ENCODE measurements at places on chromosomes 16 and 17. TPM values are rescaled to one million over a fixed set of nuclear protein-coding genes. Genes with fewer than 3 reads are reported as not detected.

- no peak for DNase-seq
These were observed 9.7 kb downstream of the ADGRG3 start for GRCh38 chr16:57677622-57678369.

DNA sequence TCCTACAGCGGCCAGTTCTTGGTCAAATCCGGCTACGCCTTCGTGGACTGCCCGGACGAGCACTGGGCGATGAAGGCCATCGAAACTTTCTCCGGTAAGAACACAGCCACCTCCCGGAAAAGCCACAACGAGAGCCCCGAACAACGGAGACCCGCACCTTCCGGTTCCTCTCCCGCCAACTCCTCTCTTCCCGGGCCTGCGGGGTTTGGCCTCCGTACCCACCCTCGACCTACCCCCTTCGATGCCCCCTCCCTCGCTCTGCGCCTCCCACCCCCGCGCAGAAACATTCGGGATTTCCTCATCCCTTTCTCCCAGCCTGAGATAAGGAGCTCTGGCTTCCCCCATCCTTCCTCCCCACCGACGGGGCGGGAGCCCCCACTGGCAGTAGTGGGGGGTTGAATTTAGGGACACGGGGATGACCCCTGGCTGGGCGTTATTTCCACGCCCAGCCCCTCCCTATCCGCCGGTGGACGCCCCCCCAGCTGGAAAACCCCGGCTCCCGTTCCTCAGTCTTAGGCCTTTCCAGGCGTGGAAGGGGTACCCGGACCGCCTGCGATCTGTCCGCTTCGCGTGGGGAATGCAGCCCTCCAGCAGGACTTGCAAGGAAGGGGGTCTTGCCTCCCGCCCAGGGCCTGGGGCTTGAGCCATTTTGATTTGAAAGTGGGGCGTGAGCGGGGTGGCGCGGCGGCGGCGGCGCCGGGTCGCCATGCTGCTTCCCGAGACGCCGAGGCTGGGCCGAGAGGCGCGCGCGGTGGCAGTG lies 822 bp downstream of the IGF2BP1 start:
- no peak for DNase-seq

- peak; percentile 44 for DNase-seq
These were observed 58.9 kb downstream of the TK2 start for GRCh38 chr16:66490774-66491715.

DNA sequence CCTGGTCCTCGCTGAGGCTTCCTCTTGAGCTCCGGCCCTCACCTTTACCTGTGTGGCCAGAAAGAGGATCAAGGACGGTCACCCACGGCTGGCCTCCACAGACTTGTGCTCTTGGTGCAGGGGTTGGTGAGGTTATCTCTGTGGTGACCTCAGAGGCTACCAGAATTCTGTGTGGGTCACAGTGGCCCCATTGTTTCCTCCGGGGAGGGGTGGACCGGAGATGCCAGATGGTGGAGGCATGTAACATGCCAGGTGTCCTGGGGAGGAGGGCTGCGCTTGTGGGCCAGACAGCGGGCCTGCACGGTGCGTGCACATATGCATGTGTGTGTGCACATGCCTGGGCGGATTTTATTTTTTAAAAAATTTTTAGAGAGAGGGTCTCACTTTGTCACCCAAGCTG lies 6.3 kb downstream of the SGCA start:
- no peak for DNase-seq

GRCh38 chr17:51155416-51155815 lies 2.1 kb downstream of the NME1 start:
- DNase-seq = no peak

- DNase-seq = peak; percentile 37
These were observed 20.6 kb downstream of the NTAN1 start for GRCh38 chr16:15035163-15035729.

DNA sequence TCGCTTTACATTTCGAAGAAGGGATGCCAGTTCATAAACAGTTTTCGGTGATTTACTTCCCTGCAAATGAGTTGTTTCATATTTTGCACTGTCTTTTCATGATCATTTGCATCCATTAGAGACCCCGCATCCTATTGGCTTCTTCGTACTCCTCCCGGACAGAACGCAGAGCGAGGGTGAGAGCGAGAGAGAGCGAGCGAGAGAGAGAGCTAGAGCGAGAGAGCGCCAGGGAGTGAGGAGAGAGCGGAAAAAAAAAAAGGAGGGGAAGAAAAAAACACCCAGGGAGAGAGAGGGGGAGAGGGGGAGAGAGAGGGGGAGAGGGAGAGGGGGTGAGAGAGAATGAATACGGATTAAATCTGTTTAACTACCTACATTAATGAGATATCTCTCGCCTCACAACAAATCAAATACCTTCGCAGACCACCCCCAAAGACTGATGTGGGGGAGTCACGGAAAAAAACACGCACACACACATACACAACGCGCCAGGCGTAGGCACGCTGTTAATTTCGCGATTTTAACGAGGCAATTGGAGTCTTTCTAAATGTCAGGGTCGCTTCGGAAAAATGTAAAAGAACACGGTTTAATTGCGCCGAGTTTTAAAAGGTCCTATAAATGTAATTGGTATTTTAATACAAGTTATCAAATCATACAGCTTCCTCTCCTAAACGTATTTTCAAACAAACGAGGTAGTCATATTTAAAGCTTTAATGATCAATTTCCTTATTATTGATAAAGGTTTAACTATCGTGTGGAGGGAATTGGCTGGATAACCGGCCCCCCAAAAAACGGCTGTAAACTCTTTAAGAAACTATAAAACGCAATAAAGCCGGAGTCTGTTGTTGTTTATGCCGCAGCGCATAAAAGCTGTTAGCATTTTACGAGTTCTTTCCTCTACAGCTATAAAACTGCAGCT lies at the start of gene HOXB8:
HOXB8 (minus strand) TSS at position 246 of the 916 bp plus-strand sequence. CDS start 588 bp downstream, outside the sequence.
- DNase-seq = no peak

GRCh38 chr16:51024703-51025102 lies 126.4 kb downstream of the SALL1 start:
- no peak for DNase-seq

DNA sequence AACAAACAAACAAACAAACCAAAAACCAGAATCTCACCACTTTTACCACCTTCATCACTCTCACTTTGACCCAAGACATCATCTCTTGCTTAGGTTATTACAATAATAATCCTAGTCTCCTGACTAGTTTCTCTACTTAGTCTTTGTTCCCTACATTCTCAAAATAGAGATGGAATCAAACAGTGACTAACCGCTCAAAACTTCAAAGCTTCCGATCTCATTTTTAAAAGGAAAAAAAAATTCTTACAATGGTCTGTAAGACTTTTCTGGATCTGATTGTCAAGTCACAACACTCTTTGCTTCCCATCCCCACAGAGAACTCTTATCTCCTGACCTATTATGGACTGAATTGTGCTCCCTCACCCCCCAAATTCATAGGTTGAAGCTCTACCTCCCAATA lies 60.9 kb downstream of the SPAG9 start:
- no peak for DNase-seq

DNA sequence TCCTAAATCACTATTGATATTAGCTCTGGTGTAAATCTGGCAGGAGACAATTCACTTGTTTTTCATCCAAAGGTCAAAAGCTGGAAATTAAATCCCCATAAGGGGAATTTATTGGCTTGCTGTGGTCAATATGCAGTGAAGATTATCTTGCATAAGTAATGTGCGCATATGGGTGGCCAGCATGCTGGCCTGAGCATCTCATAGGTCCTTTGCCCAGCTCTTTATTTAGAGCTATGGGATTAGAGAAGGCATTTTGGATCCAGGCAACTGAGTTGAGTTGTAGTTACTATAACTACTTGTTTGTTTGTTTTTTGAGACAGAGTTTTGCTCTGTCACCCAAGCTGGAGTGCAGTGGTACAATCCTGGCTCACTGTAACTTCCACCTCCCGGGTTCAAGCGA lies 110.7 kb downstream of the AATF start:
- DNase-seq = no peak

The TEKT5 gene
- total RNA-seq = not detected

The CSNK2A2 gene
- total RNA-seq = 36.4 TPM

The SHMT1 gene
- total RNA-seq = 75.9 TPM
